ENCODE measurements at places on chromosomes 5 and 9.

DNA sequence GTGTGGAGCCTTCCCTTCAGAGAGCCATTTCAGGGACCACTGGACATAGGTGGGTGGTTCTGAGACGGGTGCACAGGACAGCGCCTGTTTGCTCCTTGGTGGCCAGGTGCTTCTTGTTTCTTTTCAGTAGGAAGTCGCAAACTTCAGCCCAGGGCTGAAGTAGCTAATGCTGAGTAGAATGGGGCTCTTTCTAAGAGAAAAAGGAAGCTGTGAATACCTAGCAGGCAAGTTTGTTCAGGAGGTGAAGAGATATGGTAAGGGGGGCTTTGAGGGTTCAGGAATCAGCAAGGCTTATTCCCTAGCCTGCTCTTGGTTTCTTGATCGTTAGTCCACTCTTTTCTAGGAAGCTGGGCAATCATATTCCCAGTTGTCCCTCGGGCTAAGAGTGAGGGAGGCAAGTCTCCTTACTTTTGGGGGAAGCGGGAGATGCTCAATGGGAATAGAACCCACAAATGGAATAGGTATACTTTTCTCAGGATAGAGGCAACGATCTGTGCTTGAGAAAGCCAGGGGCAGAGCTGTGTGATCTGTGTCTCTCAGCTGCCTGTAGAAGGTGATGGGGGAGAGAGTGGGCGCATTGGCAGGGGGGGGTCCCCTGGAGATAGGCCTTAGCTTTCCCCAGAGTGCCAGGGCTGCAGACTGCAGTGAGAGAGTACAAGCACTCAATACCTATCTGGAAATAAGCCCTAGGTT is 1.9 kb upstream of the PURA start:
- no peak for DNase-seq

DNA sequence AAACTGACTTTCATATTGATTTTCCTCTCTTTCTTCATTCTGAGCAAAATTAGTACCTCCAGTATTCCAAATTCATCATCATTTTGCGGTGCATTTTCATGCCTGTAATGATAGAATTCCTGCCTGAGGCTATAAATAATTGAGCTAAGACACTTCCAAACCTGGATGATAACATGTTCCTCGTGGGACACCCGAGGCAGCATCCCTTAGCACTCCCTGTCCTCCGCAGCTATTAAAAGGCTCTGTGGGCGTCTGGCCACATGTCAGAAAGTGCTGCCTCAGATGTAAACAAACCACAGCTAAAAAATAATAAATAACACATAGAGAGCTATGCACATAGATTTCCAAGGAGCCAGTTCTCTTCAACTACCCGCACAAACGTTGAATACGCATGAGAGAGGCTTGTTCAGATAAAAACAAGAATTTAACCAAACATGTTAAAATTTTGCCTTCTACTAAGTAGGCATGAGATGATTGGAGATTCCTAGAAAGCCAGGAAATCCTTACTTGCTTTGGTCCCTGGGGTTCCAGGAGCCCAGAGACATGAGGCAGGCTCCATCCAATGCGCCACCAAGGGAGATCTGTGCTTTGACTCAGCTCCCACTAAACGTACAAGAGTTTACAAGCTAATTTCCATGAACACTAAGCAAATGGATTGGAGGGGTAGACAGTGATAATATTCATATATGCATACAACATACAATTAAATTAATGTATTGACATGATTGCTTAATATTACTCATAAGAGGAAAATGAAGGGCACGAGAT is 82.7 kb downstream of the SHC3 start:
- DNase-seq, result no peak

DNA sequence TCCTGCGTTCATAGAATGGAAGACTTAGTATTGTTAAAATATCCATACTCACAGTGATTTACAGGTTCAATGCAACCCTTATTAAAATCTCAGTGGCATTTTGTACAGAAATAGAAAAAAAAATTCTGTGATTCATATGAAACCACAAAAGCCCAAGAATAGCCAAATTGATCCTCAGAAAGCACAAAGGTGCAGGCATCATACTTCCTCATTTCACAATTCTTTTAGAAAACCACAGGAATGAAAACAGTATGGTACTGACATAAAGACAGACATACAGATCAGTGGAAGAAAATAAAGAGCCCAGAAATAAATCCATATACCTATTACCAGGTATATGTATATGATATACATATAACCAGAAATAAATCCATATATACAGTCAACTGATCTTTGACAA is 86.8 kb upstream of the MEGF10 start:
- no peak for DNase-seq

DNA sequence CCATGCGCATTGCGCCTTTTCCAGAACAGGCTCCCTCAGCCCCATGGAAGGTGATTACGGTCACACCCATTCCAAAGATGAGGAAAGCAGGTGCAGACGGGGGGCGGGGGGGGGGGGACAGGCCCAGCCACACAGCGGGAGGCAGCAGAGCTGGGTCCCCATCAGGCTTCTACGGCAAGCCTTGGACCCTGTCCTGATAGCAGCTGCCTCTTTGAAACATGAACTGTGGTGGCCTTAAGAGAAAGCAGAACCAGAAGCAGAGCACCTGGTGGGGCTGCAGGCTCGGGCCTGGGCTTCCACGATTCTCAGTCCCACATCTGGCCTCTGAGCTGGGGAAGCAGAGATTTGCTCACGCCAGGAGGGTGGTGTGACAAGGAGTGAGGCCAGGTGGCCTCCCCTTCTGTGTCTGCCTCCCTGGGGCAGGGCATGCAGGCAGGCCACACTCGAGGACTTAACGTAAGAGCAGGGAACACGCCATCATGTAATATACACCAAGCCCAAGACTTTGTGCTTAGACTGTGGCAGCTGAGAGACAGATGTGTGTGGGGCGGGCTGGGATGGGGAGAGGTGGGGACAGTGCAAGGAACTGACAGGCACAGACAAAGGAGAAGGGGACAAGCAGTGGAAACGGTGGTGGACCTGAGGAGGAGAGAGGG is 14.2 kb upstream of the PHYKPL start:
- no peak for DNase-seq

Measured in stimulated activated CD4-positive, alpha-beta T cell treated with anti-CD3 and anti-CD28 coated beads, Interleukin-15, amount 100 ng/mL, for 1 hour (primary cell).